ENCODE measurements at places on chromosomes 2 and 18. TPM values are rescaled to one million over a fixed set of nuclear protein-coding genes. Genes with fewer than 3 reads are reported as not detected.

The RGPD4 gene
- not detected for total RNA-seq

The GPR35 gene
- not detected for total RNA-seq

The GIGYF2 gene
- 40.0 TPM for total RNA-seq

The ABHD1 gene
- total RNA-seq = 0.06 TPM

The EDAR gene
- total RNA-seq = not detected

The TDRD15 gene
- not detected for total RNA-seq

The DOK6 gene
- total RNA-seq = 0.98 TPM

The ARHGEF33 gene
- total RNA-seq = 0.12 TPM

The C2orf78 gene
- not detected for total RNA-seq

The MATN3 gene
- total RNA-seq = 0.62 TPM

The UPP2 gene
- total RNA-seq = not detected

All from cardiac ventricle fibroblast (primary cell).